ENCODE measurements at places on chromosomes 12 and 14.
A peak's percentile ranks its signal among the peaks of the same experiment; 100 is the strongest.

- DNase-seq, result no peak
Observed at GRCh38 chr12:92871116-92871515, 58.0 kb downstream of the EEA1 start.

DNA sequence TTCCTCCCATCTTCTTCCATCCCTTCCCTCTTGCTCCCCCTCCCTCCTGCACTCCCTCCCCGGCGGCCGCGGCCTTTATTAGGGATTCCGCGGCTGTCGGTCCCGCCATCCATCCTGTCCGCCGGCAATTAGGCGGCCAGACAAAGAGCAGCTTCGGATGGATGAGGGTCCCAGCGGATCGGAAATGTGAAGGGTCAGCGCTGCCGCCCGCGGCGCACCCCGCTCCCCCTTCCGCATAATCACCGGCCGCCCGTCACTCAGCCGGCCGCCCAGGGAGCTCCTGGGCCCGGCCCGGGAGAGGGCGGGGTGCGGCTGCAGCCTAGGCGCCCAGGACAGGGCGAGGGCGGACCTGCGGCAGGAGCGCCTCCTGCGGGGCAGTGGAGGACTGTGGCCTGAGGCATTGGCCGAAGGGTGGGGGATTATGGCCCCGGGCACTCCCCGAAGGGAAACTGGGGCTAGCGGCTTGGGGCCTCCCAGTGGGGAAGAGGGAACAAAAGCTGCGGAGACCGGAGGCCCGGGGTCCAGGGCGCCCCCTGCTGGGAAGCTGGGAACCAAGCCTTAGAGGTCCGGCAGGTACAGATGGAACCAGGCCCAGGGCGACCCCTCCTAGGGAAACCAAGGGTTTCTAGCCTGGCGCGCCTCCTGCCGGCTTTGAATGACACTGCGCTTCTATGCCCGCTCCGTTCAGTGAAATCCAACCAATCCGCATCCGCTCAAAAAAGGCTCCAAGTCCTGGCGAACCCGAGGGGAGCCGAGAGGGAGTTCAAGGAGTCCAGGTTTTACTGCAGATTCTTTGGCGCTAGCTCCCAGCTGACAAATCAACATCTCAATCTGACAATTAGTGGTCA, 4.4 kb upstream of the DNAJC22 start:
- peak; percentile 98 for DNase-seq

DNA sequence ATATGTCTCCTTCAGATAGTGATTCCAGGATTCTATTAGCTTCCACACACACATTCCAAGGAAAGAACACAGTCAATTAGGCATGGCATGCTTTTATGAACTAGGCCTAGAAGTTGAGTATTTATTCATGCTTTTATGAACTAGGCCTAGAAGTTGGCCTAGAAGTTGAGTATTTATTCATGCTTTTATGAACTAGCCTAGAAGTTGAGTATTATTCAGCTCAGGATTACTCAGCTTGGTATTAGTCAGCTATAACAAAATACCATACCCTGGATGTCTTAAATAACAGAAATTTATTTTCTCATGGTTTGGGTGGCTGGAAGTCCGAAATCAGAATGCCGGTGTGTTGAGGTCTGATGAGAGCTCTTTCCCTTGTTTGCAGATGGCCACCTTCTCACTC, 442.7 kb upstream of the FLRT2 start:
- DNase-seq, result no peak

GRCh38 chr12:116280595-116281290, 3.2 kb upstream of the MED13L start:
- DNase-seq, result peak; percentile 52

DNA sequence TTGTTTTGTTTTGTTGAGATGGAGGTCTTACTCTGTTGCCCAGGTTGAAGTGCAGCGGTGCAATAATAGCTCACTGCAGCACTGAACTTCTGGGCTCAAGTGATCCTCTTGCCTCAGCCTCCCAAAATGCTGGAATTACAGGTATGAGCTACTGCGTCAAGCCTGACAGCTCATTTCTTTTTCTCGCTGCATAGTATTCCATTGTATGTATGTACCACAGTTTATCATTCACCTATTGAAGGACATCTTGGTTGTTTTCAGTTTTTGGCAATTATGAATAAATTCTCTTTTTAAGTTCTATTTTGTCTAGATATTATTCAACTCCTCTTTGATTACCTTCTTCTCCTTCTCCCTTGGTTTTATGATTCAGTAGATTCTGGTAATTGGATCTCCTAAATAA, 13.5 kb downstream of the HSD17B6 start:
- DNase-seq, result no peak

DNA sequence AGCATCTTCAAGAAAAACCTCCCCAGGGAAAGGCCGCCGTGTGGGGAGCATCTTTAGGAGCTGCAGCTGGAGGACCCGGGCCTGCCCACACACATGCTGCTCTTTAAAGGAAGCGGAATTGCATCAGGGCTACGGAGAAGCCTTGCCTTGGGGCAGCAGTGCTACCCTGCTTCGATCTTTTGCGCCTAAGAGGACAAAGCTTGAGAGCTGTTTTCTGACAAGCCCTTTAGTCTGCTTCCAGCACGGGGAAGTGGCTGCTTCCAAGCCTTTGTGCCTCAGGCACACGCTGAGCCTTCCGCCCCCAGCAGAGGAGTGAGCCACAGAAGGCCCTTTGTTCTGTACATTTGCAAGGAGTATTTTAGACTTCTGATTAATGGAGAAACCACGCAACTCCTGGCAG, 31.5 kb downstream of the COA8 start:
- no peak for DNase-seq

GRCh38 chr12:2686280-2686646, 108.5 kb upstream of the FKBP4 start:
- no peak for DNase-seq

DNA sequence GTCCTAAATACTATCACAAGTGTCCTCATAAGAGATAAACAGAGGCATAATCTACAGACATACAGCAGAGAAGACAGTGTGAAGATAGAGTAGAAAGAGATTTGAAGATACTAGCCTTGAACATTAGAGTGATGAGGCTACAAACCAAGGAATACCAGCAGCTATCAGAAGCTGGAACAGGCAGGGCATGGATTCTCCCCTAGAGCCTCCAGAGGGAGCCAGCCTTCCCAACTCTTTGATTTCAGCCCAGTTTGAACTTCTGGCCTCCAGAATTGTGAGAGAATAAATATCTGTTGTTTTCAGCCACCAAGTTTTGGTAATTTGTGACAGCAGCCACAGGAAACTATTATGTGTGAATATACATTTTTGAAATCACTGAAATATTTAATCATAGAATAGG, 47.2 kb downstream of the CCDC91 start:
- DNase-seq, result no peak

GRCh38 chr12:56298828-56299227, 1.3 kb downstream of the CS start:
- DNase-seq, result no peak

DNA sequence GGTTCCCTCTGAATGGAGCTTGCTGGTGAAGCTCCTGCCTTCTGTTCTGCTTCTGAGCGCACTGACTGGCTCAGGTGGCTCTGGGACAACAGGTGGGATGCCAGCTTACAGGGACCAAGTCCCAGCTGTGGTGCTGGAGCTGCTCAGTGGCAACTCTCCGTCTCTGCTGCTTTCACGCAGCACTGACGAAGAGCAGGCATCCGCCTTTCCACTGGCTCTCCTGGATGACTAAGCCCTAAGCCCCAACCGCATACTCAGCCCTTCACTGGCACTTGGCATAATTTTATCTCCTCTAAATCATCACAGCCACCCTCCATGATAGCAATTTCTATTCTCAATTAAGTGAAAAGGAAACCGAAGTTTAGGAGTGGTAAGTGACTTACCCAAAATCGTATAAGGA, 3.7 kb upstream of the RTL1 start:
- no peak for DNase-seq

- DNase-seq, result no peak
Observed at GRCh38 chr14:85444635-85445034, 85.3 kb upstream of the FLRT2 start.

GRCh38 chr12:65501093-65501621, 222.7 kb downstream of the MSRB3 start:
- no peak for DNase-seq

DNA sequence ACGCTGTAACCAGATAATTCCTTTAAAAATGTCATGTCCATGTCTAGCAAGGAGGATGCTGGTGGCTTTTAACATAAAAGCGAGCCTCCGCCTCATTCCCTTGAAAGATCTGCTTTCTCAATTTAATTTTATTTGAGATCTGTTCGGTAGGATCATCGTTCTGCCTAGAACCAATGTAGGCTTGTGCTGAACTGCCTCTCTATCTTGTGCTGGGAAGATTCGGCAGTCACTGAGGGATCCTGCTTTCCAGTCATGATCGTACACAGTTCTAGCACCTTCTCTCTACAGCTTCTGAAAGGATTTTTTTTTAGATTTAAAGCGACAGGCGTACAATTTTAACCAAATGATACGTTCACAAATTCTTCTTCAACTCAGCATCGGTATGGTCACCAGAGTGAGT, 54.3 kb downstream of the PEBP1 start:
- no peak for DNase-seq

DNA sequence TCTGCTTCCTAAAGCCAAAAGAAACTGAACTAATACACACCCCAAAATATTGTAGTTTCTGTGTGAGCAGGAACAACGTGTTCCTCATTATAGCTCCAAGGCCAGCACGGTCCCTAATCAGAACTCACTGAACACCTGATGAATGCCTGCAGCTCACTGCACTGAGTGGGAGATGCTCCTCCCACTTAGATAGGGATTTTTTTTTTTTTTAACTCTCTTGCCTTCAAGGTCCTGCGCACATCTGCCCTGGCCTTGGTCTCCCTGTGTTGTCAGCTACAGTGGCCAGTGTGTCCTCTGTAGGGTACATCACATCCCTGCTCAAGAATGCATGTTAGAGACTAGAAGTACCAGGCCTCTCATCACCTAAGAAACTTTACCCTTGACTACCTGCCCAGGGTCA, 44.3 kb upstream of the TMPO start:
- no peak for DNase-seq

DNA sequence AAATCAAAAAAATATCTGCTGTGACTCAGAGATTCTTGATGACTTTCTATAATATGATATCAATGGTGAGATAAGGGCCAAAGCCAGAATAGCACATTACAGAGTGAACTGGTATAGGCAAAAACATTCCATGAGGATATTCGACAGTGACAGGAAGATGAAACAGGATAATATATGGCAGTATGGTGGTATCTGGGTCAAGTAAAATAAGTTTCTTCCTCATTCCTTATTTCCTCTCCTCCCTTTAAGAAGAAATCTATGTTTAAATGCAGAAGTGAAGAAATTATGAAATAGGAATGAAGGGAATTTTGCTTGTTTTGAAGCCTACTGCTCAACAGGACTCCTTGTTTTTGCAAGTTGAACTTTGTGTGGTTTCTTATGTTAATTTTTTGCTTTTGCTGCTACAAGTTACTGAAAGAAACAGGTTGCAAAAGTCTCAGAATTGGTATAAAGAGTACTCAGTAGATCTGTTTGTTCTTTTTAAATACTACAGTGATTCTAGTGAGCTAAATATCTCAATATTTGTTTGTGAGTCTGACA, 7.0 kb downstream of the ACSS3 start:
- no peak for DNase-seq

- no peak for DNase-seq
Observed at GRCh38 chr12:19278407-19278806, 148.9 kb downstream of the PLEKHA5 start.

GRCh38 chr14:32329690-32330285, 690 bp downstream of the AKAP6 start:
- no peak for DNase-seq

DNA sequence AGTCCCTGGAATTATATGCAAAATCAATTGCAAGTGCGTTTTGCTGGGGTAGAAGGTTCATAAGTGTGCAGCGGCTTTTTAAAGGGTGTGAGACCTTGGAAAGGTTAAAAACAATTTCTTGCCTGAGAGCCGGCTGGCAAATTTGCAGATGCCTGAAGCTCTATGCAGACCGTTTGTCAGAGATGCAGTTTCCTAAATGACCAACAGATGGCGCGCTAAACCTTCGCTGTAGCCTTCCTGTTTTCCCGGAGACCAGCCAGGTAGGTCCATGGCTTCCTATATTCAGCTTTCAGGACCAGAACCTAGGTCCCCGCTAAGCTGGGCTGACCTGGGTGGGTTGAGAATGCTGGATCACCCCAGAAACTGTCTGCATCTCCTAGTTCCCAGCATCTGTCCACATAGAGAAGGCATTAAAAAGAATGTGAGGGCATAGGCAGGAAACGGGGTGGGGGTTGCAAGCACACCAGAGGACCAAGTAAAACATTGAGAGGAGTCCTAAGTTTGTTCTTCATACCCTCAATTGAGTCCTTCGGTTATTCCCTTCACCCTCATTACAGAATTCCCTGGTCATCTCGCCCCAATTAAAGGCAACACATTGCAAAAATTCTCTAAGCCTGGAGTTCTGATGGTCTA, 5.7 kb upstream of the NOS1 start:
- DNase-seq, result peak; percentile 76

- DNase-seq, result no peak
Observed at GRCh38 chr12:19751078-19751477, 311.8 kb downstream of the AEBP2 start.

- DNase-seq, result no peak
Observed at GRCh38 chr12:124017064-124017463, 44.0 kb downstream of the ZNF664 start.

DNA sequence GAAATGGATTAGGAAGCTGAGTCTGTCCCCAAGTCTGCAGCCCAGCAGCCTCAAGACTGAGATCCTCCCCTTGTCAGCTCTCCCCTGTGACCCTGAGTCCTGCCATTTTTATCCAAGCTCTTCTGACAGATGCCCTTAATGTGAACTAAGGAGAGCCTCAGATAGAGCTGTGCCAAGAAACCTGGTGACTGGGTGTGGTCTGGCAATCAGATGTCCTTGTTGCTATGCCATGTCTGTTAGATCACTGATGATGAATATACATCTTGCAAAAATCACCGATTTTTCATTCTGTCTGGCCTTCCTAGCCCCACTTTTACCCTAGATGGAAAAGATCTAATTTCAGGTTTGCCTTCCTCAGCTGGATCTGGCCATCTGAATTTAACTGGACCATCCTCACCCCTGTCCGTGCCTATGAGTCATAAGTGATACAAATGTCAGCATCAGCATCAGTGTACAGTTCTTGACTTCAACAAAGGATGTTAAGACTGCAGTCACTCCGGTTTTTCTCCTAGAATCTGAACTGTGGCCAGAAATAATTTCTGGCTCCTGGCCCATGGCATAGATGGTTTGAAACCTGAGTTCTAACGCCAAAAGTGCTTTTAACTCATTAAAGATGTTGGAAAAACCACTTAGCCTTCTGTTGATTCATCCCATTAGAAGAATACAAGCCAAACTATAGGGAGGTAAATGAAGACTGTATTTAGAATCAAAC, 61.2 kb upstream of the GRIP1 start:
- DNase-seq, result no peak

GRCh38 chr12:11658791-11659190, 9.3 kb downstream of the ETV6 start:
- no peak for DNase-seq

- DNase-seq, result no peak
Observed at GRCh38 chr12:110108309-110109036, 15.7 kb upstream of the IFT81 start.

GRCh38 chr14:50828721-50829488, 2.1 kb downstream of the NIN start:
- no peak for DNase-seq

- DNase-seq, result no peak
Observed at GRCh38 chr12:46470975-46471374, 98.4 kb upstream of the SLC38A2 start.

GRCh38 chr14:32564596-32564995, 235.5 kb downstream of the AKAP6 start:
- DNase-seq, result no peak

GRCh38 chr14:62185078-62185477, 422.9 kb downstream of the SNAPC1 start:
- DNase-seq, result no peak

Measured in HuH-7 (cell line).